Activated CD4-positive, alpha-beta T cell treated with anti-CD3 and anti-CD28 coated beads, Interleukin-2, amount 50 U/mL, for 1 hour (primary cell): ENCODE measurements at places on chromosomes 2 and 18.

GRCh38 chr2:18209934-18210639, 331.6 kb downstream of the KCNS3 start:
- DNase-seq = no peak

DNA sequence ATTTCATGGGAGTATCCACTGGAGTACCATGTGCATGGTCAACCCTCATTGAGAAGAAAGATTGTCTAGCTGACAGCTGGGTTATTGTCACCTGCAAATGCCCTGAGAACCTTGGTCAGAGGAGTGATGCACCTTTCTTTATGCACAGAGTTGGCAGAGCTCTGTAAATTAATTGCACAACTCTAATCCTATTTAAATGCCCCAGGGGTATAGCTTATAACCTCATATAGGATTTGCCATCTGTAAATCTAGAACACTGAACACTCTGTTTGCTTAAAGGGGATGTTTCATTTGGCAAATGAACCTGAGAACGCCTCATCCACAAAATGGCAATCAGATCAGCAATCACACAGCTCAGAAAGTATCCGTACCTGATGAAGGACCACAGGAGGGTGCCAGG, 71.8 kb upstream of the SP5 start:
- no peak for DNase-seq

- no peak for DNase-seq
Measured at GRCh38 chr2:54396798-54397197, 59.3 kb upstream of the SPTBN1 start.

- DNase-seq = no peak
Measured at GRCh38 chr2:10614939-10615338, 74.8 kb downstream of the NOL10 start.

DNA sequence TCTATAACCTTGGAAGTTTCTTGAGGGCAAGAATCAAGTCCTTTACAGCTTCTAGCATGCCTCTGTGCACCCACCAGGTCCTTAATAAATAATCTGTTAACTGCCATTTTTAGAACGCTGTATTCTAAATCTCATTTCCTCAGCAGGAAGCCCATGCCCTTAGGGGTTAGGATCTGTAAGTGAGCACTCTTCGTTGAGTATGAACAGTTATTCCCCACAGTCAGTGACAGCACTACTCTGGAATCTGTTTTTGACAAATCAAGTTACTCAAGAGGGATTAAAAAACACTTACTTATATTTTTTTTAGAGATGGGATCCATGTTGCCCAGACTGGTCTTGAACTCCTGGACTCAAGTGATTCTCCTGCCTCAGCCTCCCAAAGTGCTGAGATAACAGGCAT, 14.6 kb downstream of the PAIP2B start:
- no peak for DNase-seq

DNA sequence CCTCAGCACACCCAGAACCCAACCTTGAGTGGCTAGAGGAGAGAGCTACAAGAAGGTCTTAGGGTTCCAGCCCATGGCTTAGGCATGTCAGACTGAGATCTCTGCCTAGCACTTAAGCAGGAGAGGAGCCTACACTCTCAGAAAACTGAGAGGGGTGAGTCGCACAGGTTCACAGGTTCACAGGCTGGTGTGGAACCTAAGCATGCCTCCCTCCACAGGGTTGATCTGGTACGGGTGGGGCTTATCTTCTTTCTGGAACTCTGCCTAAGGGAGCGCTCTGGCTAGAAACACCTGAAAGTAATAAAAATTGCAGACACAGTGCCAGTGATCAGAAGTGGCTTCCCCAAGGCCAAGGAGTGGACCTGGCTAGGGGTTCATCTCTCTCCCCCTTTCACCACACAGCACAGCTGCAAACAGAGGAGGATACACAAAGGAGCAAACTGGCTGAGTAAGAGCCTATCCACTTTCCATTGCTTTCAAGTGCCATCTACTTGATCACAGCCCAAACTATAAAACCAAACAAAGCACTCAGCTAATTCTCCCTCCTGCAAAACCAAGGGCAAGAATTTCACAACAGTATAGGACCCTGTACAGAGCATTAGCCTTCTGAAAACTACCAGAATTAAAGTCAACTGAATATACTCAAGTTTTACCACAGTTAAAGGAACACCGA, 481.9 kb upstream of the SETBP1 start:
- no peak for DNase-seq

DNA sequence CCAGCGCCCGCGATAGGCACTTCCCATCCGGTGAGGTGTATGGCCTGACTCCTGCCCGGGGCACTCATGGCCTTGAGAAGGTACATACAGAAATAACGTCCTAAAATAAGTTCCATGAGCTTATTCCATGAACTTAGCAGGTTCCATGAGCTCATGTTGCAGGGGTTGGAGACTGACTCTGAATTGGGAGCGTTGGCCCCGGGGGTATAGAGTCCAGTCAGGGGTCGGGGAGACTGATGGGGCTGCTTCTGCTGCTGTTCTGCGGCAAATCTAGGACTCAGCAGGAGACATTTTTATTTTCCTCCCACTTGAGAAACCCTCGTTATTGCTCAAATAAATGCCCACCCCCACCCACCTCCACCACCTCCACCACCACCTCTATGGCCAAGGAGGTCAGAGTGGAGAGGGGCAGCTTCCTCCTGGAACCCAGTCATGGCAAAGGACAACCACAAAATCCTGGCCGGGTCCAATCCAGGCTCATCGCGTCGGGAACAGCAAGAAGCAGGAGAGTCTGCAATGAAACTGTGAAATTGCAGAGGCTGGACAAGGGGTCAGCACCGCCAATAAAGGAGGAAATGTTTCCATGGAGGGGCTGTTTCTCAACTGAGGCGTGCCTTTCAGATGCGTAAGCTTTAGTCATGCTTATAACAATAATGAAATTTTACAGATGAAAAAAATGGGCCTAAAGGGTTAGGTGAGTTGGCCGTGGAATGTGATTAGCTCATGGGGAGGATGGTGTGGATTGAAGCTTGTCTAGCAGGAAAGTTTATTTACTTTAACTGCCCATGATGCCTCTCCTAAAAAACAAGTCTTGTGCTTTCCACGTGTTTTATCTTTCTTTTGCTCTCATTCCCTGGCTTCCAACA, 136.6 kb upstream of the ALKAL2 start:
- DNase-seq = no peak

GRCh38 chr2:160194946-160195345, 5.1 kb downstream of the ITGB6 start:
- DNase-seq = no peak

GRCh38 chr2:28647682-28648081, 103.9 kb upstream of the PPP1CB start:
- no peak for DNase-seq

DNA sequence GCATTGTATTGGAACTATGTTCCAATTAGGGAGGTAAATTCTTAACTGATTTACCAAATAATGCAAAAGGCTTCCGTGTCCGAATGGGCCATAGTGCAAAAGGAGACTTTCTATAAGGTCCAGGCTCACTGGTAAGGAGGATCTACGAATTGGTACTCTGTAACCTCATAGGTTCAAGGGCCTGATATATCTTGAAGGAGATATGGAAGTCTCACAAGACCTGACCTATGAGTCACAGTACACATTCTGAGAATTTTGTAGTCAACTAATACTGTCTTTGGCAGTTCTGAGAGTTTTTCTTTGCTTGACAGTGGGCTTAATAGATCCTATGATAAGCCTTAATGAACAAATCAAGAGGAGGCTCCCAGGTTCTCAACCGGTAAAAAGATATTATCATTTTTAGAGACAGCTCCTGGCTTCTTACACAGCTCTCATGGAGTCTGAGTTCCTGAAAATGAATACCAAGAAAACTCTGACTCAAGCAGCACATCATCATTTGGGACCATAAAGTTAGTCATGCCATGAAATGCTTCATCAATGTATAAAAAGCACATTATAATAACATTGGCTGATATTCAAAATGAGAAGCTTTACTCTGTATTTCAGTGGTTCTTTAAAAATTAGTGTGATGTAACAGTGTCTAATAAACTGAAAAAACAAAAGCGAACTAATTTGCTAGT, 1275.2 kb upstream of the CRIM1 start:
- no peak for DNase-seq

DNA sequence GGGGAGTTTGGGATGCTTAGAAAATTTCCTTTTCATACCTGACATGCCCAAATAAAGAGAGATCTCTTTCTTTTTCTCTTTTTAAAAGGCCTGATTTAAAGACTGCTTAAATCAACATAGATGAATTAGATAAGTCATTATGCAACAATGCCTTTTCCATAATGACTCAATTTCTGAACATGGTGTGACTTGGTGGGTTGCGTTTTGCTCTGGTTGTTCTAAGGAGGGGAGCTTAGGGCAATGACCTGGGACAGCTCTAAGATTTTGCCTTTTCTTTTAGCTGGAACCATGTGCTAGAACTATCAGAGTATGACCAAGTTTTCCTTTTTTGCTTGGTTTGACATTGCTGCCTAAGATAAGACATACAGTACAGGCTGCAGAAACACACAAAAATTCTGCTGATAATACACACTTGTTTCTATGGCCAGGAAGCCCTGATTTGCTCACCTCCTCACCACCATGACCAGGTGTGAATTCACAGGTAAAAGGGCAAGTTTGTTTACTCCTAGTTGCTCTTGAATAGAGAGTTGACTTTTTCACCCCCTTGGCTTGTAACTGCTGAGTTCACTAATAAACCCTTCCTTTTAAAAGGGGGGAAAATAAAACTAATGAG, 58.1 kb upstream of the IL1RL1 start:
- no peak for DNase-seq

DNA sequence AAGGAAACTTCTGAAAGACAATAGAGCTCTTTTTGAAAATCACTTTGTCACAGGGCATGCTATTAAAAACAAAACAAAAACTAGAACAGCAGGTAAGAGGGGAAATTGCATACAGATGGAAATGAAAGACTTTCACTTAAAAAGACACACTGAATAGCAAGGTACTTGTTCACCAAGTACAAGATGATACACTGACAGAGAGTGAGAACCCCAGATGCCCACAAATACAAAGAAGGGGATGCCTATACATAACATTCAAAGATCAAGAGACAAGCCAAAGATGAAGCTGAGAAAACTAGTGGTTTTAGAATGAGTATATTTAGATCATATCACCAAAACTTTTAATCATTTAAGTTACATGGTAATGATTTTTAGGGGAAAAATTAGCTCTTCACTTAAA, 60.7 kb downstream of the ASXL2 start:
- no peak for DNase-seq

- DNase-seq = no peak
Measured at GRCh38 chr2:68696554-68696953, 38.1 kb upstream of the ARHGAP25 start.

- DNase-seq = no peak
Measured at GRCh38 chr2:215705771-215706361, 270.0 kb upstream of the FN1 start.

GRCh38 chr18:12336171-12336613, 28.2 kb downstream of the TUBB6 start:
- no peak for DNase-seq

- DNase-seq = no peak
Measured at GRCh38 chr2:95002498-95002897, 23.0 kb upstream of the MAL start.

DNA sequence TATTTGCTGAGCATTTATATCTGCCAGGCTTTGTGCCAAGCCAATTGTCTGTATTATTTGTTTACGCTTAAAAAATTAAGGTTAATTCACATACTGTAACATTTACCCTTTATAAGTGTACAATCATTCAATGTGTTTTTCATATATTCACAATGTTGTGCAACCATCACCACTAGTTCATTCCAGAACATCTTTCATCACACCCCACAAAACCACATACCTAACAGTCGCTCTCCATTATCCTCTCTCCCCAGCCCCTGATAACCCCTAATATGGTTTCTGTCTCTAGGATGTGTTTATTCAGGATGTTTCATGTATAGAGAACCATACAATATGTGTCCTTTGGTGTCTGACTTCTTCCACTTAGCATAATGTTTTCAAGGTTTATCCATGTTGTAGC, 234.1 kb downstream of the INSIG2 start:
- DNase-seq = no peak

- DNase-seq = no peak
Measured at GRCh38 chr2:108194409-108195132, 45.2 kb upstream of the SULT1C3 start.

DNA sequence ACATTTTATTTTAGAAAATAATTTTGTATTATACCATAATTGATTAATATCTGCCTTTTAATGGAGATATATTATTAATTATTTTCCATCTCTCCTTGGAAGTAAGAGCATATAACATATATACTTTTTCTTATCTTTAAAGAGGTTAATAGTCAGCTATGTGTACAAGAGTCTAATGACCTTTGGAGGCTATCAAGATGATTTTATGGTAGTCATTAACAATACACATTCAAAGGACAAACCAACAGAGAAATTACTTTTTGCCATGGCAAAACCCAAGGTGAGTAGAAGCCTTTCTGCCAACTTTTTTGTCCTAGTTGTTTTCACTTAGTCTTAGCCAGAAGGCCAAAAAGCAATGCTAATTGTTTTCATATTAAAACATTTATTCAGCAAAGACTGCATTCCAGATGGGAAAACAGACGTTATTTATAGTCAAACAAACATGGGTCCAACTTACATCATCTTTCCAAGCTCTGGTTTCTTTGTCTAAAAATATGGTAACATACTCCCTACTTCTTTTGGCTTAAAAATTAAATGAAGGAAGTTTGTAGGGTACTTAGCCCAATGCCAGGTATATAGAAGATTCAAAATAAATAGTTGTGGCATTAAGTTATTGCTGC, 9.6 kb upstream of the DYNC2LI1 start:
- no peak for DNase-seq
